PC-9 (cell line): ENCODE measurements at places on chromosomes 2 and 18. TPM values are rescaled to one million over a fixed set of nuclear protein-coding genes. Genes with fewer than 3 reads are reported as not detected.
A peak's percentile ranks its signal among the peaks of the same experiment; 100 is the strongest.

Gene ANKRD12
- 26.9 and 31.6 TPM in 2 replicates for total RNA-seq

Gene CNTNAP5
- not detected in 2 replicates for total RNA-seq

Gene CKAP2L
- 17.7 and 28.7 TPM in 2 replicates for total RNA-seq

Gene DYNAP
- not detected in 2 replicates for total RNA-seq

Gene RHBDD1
- total RNA-seq, result 22.3 and 23.2 TPM in 2 replicates

Gene ASPRV1
- total RNA-seq, result 0.30 and 0.48 TPM in 2 replicates

DNA sequence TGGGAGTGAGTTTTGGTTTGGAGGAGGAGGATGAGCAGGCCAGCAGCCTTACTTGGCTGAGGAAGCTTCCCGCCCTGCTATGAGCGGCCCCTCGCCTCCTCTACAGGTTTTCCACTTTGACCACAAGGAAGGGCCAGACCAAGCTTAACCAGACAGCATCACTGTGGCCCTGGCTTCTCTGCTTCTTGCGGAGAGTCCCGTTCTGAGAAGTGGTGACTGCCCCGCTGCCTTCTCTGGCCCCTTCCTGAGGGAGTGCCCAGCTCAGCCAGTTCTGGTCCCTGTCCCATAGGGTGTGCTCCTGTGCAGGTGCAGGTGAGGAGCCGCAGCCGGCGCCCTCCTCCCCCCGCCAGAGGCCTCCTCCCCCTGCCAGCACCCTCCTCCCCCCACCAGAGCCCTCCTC lies 101.0 kb downstream of the FAM210A start:
- DNase-seq, result no peak
- no peaks in the 10 kb centered on the region for H3K36me3 ChIP-seq
- no peak overlapping the region for H3K27ac ChIP-seq
- peaks cover 76% of the 10 kb centered on the region for H3K27me3 ChIP-seq
- no peaks in the 10 kb centered on the region for H3K4me1 ChIP-seq
- no peak overlapping the region for H3K4me3 ChIP-seq

GRCh38 chr2:233049194-233049761 lies 10.9 kb upstream of the INPP5D start:
- peak overlapping the region; percentile 21 for H3K27ac ChIP-seq
- DNase-seq, result peak; percentile 73
- H3K4me3 ChIP-seq, result no peak overlapping the region
- H3K4me1 ChIP-seq, result peaks cover 49% of the 10 kb centered on the region

DNA sequence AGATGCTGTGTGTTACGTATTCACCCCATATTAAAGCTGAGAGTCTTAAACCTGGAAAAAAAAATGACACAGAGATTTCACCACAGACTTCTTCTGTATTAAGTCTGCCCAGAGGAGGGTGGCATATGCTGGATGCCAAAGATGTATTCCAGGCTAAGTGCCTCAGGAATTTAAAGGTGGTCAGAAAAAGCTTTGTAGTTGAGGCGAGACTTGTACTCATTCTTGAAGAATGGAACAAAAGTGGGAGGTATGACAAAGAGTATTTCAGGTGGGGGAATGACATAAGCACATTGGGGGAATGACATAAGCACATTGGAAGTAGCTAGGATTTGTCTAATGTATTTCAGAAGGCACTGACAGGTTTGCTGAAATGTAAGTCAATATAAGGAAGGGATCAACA lies 98.6 kb downstream of the BABAM2 start:
- H3K27me3 ChIP-seq, result no peaks in the 10 kb centered on the region
- H3K4me1 ChIP-seq, result peaks cover 24% of the 10 kb centered on the region
- H3K27ac ChIP-seq, result no peak overlapping the region
- H3K36me3 ChIP-seq, result 0 out of 2 replicates have a peak, but pooled peaks cover 20% of the 10 kb centered on the region

DNA sequence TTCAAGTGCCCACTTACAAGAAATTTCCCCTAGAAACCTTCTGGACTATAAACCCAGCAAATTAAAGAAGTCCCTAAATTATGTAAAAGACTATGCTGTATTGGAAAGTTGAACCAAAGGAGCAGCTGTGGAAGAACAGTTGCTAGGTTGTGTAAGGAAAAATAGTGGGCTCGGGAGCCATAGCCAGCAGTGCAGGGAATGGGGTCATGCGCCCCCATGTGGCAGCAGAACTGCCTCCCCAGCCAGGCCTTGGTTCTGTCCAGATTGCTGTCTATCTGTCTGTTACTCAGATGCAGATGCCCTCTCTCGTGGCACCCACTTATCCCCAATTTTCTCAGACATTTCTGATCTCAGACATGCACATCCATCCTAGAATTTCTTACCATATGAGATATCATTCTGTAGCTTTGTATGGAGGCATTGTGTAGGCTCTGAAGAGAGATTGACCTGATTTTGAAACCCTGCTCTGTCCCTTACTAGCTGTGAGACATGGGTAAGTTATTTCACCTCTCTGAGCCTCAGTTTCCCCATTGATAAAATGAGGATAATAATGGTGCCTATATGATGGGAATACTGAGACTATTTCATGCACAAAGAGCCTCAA lies 258.3 kb downstream of the SS18 start:
- no peak for DNase-seq
- H3K27ac ChIP-seq, result no peak overlapping the region
- no peak overlapping the region for H3K4me3 ChIP-seq
- no peaks in the 10 kb centered on the region for H3K36me3 ChIP-seq

DNA sequence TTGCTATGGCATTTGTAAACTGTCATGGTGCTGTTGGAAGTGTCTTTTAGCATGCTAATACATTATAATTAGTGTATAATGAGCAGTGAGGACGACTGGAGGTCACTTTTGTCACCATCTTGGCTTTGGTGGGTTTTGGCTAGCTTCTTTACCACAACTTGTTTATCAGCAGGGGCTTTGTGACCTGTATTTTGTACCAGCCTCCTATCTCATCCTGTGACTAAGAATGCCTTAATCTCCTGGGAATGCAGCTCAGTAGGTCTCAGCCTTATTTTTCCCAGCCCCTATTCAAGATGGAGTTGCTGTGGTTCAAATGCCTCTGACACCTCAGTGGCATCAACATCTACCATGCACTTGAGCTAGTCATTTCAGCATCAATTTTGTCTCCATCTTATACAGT lies 29.7 kb downstream of the LYPD6 start:
- no peak for DNase-seq
- H3K4me3 ChIP-seq, result no peak overlapping the region
- no peak overlapping the region for H3K27ac ChIP-seq
- no peaks in the 10 kb centered on the region for H3K27me3 ChIP-seq
- no peaks in the 10 kb centered on the region for H3K36me3 ChIP-seq

DNA sequence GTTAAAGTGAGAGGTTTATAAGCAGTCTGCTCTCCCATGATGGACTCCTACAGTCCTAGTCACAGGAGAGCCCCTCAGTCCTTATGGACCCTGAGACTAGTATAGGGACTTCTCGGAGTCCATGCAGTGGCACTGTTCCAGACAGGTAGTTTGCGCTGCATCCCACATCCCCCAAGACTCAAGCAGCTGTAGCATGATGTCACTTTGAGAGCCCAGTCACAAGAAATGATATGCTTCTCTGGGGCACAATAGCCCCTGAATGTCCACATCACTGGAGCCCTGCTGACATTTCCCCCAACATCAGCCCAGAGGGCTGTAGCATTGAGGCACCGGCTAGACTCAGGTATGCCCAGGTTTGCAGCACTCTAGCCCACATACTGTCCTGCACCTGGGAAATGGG lies 220.1 kb downstream of the OTX1 start:
- DNase-seq, result no peak
- H3K27me3 ChIP-seq, result no peaks in the 10 kb centered on the region
- H3K4me3 ChIP-seq, result no peak overlapping the region
- H3K27ac ChIP-seq, result no peak overlapping the region

GRCh38 chr2:3872451-3872850 lies 169.1 kb downstream of the DCDC2C start:
- no peak for DNase-seq
- H3K27me3 ChIP-seq, result peaks cover 77% of the 10 kb centered on the region
- H3K36me3 ChIP-seq, result no peaks in the 10 kb centered on the region
- H3K4me1 ChIP-seq, result no peaks in the 10 kb centered on the region

DNA sequence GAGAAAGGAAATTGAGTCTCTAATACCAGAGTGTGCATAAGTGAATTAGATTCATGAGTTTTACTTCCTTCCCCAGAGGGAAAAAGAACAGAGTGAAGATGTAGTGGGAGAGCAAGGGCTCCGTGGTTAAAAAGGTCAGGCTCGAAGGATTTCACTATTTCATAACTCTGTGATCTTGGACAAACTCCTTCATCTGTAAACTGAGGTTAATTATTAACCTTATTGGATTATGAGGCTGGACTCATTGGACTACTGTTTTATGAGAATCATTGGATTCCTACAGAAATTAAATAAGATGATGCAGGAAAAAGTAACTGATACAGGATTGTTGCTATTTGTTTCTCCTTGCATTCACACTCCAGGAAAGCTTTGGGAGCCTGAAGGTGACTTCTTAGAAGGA lies 45.0 kb downstream of the SRD5A2 start:
- H3K27ac ChIP-seq, result no peak overlapping the region
- no peaks in the 10 kb centered on the region for H3K27me3 ChIP-seq
- DNase-seq, result no peak
- H3K4me1 ChIP-seq, result peaks cover 11% of the 10 kb centered on the region
- no peaks in the 10 kb centered on the region for H3K36me3 ChIP-seq

DNA sequence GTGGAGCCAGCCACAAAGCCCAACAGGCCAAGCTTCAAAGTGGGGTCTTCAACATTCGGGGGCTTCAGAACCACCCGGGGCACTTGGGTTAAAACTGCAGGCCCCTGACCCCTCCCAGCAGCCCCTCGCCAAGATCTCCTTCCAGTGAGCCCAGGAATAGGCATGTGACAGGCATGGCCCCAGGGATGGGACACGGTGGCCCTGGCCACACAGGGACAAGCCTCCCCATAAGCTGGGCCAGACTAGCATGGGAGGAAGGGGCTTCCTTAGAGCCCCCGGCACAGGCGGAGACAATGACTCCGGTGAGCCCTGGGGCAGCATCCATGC lies 52.4 kb downstream of the BIN1 start:
- H3K36me3 ChIP-seq, result no peaks in the 10 kb centered on the region
- no peak overlapping the region for H3K4me3 ChIP-seq
- H3K27me3 ChIP-seq, result no peaks in the 10 kb centered on the region
- H3K4me1 ChIP-seq, result no peaks in the 10 kb centered on the region

GRCh38 chr18:78292618-78293380 lies 686.8 kb upstream of the SALL3 start:
- no peak overlapping the region for H3K27ac ChIP-seq
- H3K4me3 ChIP-seq, result no peak overlapping the region
- H3K36me3 ChIP-seq, result no peaks in the 10 kb centered on the region
- no peak for DNase-seq
- H3K4me1 ChIP-seq, result no peaks in the 10 kb centered on the region

- no peak for DNase-seq
- no peaks in the 10 kb centered on the region for H3K27me3 ChIP-seq
- no peak overlapping the region for H3K27ac ChIP-seq
- no peak overlapping the region for H3K4me3 ChIP-seq
Measured at GRCh38 chr18:76405681-76406356, 89.2 kb downstream of the ZNF516 start.
